ENCODE measurements at places on chromosomes 7 and 10. TPM values are rescaled to one million over a fixed set of nuclear protein-coding genes. Genes with fewer than 3 reads are reported as not detected.

GRCh38 chr10:27743012-27743876 lies 2.4 kb downstream of the MKX start:
- no peak for DNase-seq

- DNase-seq = no peak
These were observed 42.4 kb upstream of the DDC start for GRCh38 chr7:50607524-50608125.

The AS3MT gene
- 19.5 TPM for polyA plus RNA-seq

The GHITM gene
- 186 TPM for polyA plus RNA-seq
